ENCODE measurements at places on chromosomes 16 and 17. TPM values are rescaled to one million over a fixed set of nuclear protein-coding genes. Genes with fewer than 3 reads are reported as not detected.

GRCh38 chr17:82647593-82648164 is 565 bp downstream of the WDR45B start:
- no peaks in the 10 kb centered on the region for H3K36me3 ChIP-seq
- H3K4me3 ChIP-seq = peak overlapping the region; percentile 92
- no peaks in the 10 kb centered on the region for H3K27me3 ChIP-seq

- H3K4me1 ChIP-seq = no peaks in the 10 kb centered on the region
- H3K4me3 ChIP-seq = no peak overlapping the region
- no peaks in the 10 kb centered on the region for H3K36me3 ChIP-seq
- DNase-seq = no peak
- H3K27me3 ChIP-seq = no peaks in the 10 kb centered on the region
- no peak overlapping the region for H3K27ac ChIP-seq
Measured at GRCh38 chr16:54493061-54493460, 206.5 kb upstream of the IRX3 start.

DNA sequence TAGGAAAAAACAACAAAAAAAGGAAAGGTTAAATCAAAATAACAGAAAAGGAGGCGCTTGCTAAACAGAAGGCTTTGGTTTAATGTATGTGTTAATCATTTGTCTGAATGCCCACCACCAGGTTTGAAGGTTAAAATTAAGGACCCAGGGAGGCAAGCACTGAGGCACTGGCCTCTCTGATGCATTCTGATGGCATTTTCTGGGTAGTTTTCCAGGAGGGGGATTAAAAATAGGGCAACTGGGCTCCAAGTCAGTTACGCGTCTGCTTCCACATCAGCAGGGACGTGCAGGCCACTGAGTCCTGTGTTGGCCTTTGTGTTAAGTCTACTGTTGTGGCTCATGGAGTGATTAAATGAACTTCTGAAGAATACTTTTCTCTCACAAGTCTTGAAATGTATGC is 26.9 kb downstream of the MARF1 start:
- H3K4me1 ChIP-seq = no peaks in the 10 kb centered on the region
- no peak overlapping the region for H3K27ac ChIP-seq
- H3K27me3 ChIP-seq = no peaks in the 10 kb centered on the region
- DNase-seq = no peak
- no peak overlapping the region for H3K4me3 ChIP-seq

DNA sequence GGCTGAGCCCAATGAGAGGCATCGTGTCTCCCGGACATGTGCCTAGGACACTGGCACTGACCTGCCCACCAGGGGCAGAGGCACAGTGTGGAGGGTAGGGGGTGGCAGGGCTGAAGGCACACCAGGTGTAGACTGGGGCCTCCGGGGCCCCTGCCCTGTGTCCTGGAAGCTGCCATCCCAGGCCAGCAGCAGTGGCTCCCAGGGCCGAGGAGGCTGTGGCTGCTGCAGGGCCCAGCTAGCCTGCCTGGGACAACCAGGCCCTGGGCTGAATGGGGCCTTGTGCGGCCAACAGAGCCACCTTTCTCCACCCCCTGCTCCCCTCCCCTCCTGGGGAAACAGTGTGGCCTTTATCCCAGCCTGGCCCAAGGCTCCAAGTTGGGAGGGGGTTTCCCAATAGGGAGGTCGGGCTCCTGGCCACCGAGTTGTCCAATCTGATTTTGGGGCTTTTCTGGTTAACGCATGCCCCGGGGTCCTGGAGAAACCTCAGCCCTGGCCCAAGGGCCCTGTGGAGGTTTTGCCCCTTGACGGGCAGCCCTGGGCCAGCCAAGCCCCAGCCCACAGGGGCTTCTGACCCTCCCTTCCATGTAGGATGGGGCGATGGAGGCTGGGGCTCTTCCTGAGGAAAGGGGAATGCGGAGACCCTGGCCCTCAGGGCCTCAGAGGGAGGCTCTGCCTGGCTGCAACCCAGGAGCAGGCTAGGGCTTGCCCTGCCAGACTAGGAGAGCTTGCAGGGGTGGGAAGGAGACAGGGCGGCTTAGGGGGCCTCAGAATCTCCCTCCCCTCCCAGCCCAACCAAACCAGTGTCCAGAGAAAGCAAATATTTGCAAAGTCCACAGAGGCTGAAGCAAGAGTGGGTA is 4.2 kb downstream of the MTSS2 start:
- H3K36me3 ChIP-seq = no peaks in the 10 kb centered on the region
- peaks cover 3% of the 10 kb centered on the region for H3K4me1 ChIP-seq
- no peak overlapping the region for H3K27ac ChIP-seq
- H3K4me3 ChIP-seq = no peak overlapping the region
- peaks cover 10% of the 10 kb centered on the region for H3K27me3 ChIP-seq

DNA sequence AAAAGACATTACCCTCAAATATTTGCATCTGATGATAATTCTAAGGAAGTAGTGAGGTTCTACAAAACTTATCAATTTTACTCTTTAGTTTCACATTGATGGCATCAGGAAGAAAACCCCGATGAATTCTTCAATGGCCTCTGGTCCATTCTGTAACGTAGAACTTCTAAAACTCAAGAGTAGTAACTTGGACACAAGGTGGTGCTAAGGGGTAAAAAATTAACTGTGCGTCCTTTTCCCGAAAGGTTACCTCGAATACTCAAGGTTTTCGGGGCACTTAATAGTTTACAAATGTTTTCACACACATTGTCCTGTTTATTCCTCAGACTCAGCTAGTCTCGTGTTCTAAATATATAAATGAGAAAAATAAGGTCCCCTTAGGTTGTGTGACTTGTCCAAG is 517.3 kb upstream of the ZFHX3 start:
- no peak overlapping the region for H3K4me3 ChIP-seq
- no peak overlapping the region for H3K27ac ChIP-seq
- peaks cover 5% of the 10 kb centered on the region for H3K4me1 ChIP-seq
- H3K27me3 ChIP-seq = no peaks in the 10 kb centered on the region

GRCh38 chr16:88357317-88358022 is 25.3 kb upstream of the ZNF469 start:
- no peak overlapping the region for H3K4me3 ChIP-seq
- no peaks in the 10 kb centered on the region for H3K36me3 ChIP-seq
- no peaks in the 10 kb centered on the region for H3K4me1 ChIP-seq
- H3K27ac ChIP-seq = no peak overlapping the region

ICAM2 gene
- total RNA-seq = not detected

OR1F1 gene
- total RNA-seq = not detected

DNA sequence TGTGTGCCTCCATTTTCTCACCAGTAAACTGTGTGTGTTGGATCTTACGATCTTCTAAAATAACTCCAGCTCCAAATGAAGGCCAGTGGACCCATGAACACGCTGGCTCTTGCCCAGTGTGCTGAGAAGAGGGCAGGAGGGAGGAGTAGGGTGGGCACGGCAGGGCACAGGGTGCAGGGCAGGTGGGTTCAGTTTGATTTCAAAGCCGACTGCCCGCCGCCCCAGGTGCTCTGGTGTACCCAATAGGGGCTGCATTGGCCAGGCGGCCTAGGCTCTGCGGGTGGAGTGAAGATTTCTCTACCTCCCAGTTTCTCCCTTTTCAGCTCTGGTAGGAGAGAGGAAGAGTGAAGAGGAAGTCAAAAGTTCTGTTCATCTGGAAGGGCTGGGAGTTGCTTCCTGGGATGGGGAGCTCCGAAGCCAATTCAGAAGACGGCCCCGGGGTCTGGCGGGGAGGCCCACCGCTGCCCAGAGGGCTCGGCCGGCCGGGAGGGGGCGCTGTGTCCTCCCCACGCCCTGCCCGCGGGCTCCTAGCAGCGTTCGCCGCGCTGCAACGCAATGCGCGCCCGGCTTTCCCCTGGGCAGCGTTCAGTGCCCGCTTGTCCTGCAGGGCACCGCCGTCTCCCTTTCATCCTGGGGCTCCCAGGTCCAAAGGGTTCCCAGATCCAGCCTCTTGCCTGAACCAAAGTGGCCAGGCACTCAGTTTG is 1.1 kb upstream of the CRHR1 start:
- H3K27me3 ChIP-seq = peaks cover 71% of the 10 kb centered on the region
- no peaks in the 10 kb centered on the region for H3K36me3 ChIP-seq
- H3K4me3 ChIP-seq = peak overlapping the region; percentile 80
- H3K27ac ChIP-seq = no peak overlapping the region
- peaks cover 4% of the 10 kb centered on the region for H3K4me1 ChIP-seq

TBC1D3K gene
- not detected for total RNA-seq

- no peaks in the 10 kb centered on the region for H3K27me3 ChIP-seq
- no peak overlapping the region for H3K27ac ChIP-seq
- H3K4me1 ChIP-seq = peaks cover 35% of the 10 kb centered on the region
- no peaks in the 10 kb centered on the region for H3K36me3 ChIP-seq
- DNase-seq = peak; percentile 31
Measured at GRCh38 chr17:80692931-80693467, 148.4 kb downstream of the RPTOR start.

GRCh38 chr16:1823821-1824220 is 2.8 kb downstream of the HAGH start:
- no peaks in the 10 kb centered on the region for H3K27me3 ChIP-seq
- H3K4me3 ChIP-seq = no peak overlapping the region
- H3K36me3 ChIP-seq = no peaks in the 10 kb centered on the region
- DNase-seq = peak; percentile 72

CLEC19A gene
- total RNA-seq = 8.2 TPM

ABCA9 gene
- 0.13 TPM for total RNA-seq

TMEM204 gene
- total RNA-seq = not detected

- peaks cover 100% of the 10 kb centered on the region for H3K27me3 ChIP-seq
- DNase-seq = peak; percentile 90
- peaks cover 59% of the 10 kb centered on the region for H3K4me1 ChIP-seq
- peak overlapping the region; percentile 43 for H3K4me3 ChIP-seq
- no peak overlapping the region for H3K27ac ChIP-seq
- H3K36me3 ChIP-seq = no peaks in the 10 kb centered on the region
Measured at GRCh38 chr17:36936455-36937000, 747 bp upstream of the LHX1 start.

GRCh38 chr17:42119301-42119700 is 1.9 kb downstream of the KAT2A start:
- no peaks in the 10 kb centered on the region for H3K27me3 ChIP-seq
- no peak for DNase-seq
- no peak overlapping the region for H3K4me3 ChIP-seq
- peaks cover 16% of the 10 kb centered on the region for H3K4me1 ChIP-seq
- no peak overlapping the region for H3K27ac ChIP-seq

GRCh38 chr16:87583453-87584131 is 18.7 kb upstream of the JPH3 start:
- H3K36me3 ChIP-seq = no peaks in the 10 kb centered on the region
- no peaks in the 10 kb centered on the region for H3K27me3 ChIP-seq
- no peak for DNase-seq
- no peak overlapping the region for H3K4me3 ChIP-seq
- no peak overlapping the region for H3K27ac ChIP-seq

DNA sequence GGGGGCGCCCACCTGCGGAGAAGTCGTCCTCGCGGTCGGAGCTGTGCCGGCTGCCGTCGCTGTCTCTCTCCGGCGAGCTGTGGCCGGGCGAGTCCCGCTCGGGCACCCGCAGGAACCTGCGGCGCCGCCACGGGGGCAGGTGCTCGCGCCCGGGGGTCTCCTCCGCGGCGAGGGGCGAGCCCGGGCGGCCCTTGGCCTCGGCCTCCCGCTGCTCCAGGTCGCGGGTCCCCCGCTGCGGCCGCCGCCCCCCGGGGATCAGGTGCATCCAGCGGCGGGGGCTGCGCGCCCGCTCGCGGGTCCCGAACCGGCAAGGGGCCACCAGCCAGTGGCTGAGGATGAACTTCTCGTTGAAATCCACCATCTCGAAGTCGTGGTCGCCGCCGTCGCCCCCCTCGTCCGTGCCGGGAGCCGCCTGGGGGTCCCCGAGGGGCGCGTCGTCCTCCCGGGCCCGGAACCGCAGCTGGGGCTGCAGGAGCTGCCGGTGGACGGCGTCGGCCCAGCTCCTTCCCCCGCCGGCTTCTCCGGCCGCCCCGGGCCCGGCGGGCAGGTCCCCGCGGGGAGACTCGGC is 41.4 kb upstream of the BHLHA9 start:
- H3K4me3 ChIP-seq = peak overlapping the region; percentile 64
- peaks cover 11% of the 10 kb centered on the region for H3K4me1 ChIP-seq
- no peak overlapping the region for H3K27ac ChIP-seq
- peaks cover 87% of the 10 kb centered on the region for H3K27me3 ChIP-seq
- H3K36me3 ChIP-seq = no peaks in the 10 kb centered on the region
- DNase-seq = peak; percentile 24

- H3K4me3 ChIP-seq = no peak overlapping the region
- H3K27me3 ChIP-seq = no peaks in the 10 kb centered on the region
- H3K36me3 ChIP-seq = no peaks in the 10 kb centered on the region
- no peak for DNase-seq
- H3K4me1 ChIP-seq = no peaks in the 10 kb centered on the region
- no peak overlapping the region for H3K27ac ChIP-seq
Measured at GRCh38 chr17:75654176-75654575, 12.8 kb downstream of the RECQL5 start.

DNA sequence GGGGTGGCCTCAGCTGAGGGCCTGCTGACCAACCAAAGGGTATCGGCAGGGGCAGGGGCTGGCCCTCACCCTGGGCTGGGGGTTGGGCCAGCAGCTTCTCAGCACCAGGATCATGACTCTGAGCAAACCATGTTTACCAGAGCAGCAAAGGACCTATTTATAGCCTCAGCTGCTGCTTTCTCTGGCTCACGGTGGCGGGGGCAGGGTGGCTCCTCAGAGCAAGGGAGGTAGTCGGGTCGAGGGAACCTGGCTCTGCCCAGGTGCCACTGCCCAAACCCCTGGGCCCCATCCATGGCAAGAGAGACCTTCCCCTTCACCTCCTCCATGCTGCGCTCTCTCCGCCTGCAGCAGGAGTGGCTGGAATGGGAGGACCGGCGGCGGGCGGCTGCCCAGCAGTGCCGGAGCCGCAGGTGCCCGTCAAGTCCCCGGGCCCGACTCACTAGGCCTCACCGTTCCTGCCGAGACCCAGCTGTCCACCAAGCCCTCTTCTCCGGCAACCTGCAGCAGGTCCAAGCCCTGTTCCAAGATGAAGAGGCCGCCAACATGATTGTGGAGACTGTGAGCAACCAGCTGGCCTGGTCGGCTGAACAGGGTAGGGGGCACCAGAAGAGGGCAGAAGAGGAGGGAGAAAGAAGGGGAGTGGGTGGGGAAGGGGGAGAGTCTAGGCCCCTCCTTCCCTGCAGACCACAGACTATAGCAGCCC is at the start of gene ASB16:
Gene ASB16, plus strand, starts transcription at position 206 of the 703 bp plus-strand sequence. Its CDS starts 86 bp downstream, at position 292.
- no peaks in the 10 kb centered on the region for H3K27me3 ChIP-seq
- H3K4me1 ChIP-seq = peaks cover 11% of the 10 kb centered on the region
- no peak within 1 kb of the TSS for H3K27ac ChIP-seq
- no peaks in the 10 kb centered on the region for H3K36me3 ChIP-seq
- DNase-seq = peak; percentile 40

- no peak overlapping the region for H3K4me3 ChIP-seq
- no peaks in the 10 kb centered on the region for H3K36me3 ChIP-seq
- no peaks in the 10 kb centered on the region for H3K27me3 ChIP-seq
- peaks cover 24% of the 10 kb centered on the region for H3K4me1 ChIP-seq
- DNase-seq = no peak
Measured at GRCh38 chr16:15494236-15494635, 59.8 kb downstream of the BMERB1 start.

ADAP2 gene
- 0.99 TPM for total RNA-seq

DNA sequence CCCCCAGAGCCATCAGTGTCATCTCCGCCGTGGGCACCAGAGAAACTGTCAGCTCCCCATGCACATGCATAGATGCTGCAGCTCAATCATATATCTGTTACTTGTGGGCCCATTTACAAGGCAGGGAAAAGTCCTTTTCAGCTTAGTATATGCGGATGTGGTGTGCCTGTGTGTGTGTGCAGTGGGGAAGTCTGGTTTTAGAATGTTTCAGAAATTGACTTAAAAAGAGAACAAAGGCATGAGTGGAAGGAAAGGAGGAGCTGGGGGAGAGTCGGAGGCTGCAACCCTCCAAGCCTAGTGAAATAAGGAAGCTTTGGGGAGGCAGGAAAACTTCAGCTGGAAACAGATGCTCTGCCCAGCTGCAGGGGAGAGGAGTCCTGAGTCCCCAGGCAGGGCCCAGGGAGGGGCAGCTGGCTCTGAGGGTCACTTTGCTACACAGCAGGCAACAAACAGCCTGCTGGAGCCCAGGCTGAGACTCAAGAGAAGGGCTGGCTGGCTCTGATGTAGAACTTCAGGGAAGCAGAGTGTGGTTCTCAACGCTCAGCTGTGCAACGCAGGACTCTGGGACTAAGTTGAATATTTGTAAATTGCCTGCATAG is 11.1 kb upstream of the CD300LD start:
- DNase-seq = no peak

CD7 gene
- not detected for total RNA-seq

NDRG4 gene
- total RNA-seq = 18.8 TPM
